ENCODE measurements at places on chromosomes 7 and 10.

GRCh38 chr7:4815121-4815520, 39.7 kb downstream of the AP5Z1 start:
- DNase-seq: no peak

DNA sequence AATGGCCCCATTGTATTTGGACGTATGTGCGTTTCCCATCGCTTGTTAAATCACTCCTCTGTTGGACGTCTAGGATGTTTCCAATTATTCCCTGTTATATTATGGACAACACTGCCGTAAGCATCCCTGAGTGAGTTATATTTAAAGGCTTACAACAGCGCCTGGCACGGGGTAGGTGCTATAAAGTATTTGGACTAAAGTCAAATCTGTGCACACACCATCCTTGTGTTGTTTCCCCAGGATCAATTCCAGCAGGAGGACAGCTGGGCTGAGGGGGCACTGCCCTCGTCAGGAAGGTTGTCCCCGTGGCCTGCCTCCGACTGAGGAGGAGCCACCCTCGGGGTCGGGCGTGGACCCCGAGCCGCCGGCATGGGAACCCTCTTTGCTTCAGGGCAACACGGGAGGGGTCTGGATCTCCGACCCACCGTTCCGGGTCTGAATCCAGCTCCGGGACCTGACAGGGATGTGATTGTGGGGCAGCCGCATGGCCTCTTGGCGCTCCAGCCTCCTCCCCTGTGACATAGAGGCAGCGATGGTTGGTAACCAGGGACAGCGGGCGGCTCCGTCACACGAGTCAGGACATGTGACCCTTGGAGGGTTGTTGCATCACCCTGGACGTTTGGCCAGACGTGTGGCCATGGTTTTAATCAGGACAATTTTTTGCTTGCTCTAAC, 1.5 kb upstream of the JAKMIP3 start:
- no peak for DNase-seq

- DNase-seq: no peak
Measured at GRCh38 chr7:111401516-111401915, 160.8 kb downstream of the IMMP2L start.

GRCh38 chr7:127848241-127848640, 183.0 kb downstream of the LRRC4 start:
- DNase-seq: no peak

- DNase-seq: no peak
Measured at GRCh38 chr7:76225379-76225778, 23.7 kb downstream of the SRRM3 start.

DNA sequence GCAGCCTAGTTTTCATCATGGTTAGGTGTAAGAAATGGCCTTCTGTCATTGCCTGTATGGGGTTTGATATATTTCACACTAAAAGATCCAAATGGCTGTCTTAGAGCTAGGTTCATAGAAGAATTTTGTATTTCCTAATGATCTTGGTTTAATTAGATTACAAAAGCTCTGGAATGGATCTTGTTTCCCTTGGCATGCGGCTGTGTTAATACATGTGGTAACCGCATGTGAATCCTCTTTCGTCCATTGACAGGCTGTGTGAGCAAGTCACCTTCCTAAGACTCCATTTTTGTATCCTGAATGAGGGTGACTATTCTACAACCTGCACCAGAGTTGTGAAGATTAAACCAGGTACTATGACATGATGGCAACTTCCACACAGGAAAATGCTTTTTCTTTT, 12.4 kb upstream of the FZD1 start:
- no peak for DNase-seq

DNA sequence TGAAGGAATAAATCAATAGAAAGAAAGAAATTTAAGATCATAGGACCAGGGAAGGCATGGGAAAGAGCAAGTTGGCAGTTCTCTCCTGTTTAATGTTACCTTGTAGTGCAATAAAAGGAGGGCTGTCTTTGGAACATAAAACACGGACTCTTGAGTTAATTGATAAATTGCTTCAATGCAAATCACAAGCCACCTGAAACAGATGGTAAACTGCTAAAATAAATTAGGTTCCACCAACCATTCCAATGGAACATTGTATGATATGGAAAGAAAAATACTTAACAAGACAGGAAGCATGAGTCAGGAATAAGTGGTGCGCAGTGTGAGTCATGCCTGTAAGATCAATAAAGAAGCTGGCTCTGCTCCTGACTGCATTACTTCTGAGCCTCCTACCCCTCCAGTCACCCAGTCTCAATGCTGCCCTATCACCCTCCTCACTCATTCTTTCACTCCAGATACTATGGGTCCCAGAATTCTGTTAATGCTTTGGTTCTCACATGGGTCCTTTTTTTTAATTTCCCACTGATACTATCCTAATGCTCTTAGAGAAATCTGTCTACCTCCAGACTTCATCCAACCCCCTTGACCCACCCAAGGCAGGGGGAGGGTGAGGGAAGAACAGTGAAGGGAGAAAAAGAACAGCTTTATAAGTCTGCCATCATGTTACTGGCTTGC, 78.9 kb downstream of the LRRC17 start:
- DNase-seq: no peak

GRCh38 chr10:25245165-25245564, 70.4 kb downstream of the GPR158 start:
- no peak for DNase-seq

DNA sequence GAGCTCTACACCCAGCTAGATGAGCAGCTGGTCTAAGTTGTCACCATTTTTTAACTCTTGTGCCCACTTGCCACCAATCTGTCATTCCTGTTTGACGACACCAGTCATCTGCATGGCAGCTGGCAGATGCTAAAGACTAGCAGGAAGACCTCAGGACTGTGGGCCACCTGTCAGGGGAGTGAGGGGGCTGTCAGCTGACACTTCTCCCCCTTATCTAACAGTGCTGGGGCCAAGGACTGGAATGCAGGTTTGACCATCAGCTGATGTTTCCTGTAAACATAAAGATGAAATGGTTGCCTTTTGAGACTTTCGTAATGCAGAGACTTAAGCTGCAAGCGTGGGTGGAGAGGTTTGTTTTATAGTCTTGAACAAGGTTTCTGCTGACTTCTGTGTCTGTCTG, 93.5 kb downstream of the WNT2 start:
- no peak for DNase-seq

GRCh38 chr10:54958844-54959243, 157.8 kb upstream of the PCDH15 start:
- DNase-seq: no peak

- DNase-seq: no peak
Measured at GRCh38 chr7:140592964-140593671, 47.5 kb downstream of the DENND2A start.

DNA sequence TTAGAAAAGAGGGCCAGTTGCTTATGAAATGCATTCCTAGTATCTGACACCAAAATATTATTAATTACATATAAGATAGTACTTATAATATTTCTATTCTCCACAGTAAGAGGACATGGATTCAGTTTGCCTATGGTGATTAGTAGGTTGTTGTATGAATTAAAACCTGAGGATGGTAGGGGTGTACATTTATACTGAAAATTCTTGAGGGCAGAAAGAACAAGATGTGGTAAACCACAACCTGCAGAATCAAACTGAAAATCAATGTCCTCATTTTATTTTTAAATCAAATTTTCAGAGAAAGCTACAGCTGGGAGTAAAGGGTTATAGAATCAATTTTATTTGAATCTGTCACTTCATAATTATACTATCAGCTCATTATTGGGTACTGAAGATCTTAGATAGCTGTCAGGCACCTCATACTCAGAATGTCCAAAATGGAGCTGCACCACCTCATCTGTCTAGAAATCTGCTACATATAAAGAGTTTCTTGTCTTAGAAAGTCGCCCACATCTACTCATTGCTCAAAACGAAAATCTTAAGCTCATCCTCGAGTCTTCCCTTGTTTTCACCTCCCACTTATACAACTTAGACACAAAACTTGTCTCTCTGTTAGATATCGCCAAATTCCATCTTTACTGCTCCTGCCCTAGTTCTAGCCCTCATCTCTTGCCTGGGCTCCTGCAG, 65.4 kb downstream of the MYO3A start:
- DNase-seq: no peak

DNA sequence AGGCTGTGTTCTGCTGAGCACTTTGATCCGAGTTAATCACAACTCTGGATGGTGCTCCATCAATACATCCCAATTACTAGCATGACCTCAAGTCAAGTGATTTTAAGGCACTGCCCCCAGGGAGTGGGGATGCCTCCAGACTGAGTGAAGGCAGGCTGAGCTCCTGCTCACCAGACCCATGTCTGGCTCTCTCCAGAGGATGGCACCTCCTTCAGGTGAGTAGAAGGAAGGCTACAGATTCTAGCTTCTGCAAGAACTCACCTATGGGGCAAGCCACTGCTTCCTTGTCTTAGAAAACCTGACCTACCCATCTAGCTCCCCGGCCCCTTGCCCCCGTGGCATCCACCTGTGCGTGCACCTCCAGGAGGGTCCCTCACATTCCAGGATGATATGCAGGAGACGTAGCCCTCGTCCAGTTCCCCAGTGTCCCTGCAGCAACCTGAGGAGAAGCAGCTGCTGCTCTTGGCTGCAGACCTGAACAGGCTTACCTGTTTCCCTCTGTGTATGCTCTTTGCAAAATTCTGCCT, 390.3 kb downstream of the GRID1 start:
- DNase-seq: no peak
